MM.1S (cell line): ENCODE measurements at places on chromosomes 3 and 15.

DNA sequence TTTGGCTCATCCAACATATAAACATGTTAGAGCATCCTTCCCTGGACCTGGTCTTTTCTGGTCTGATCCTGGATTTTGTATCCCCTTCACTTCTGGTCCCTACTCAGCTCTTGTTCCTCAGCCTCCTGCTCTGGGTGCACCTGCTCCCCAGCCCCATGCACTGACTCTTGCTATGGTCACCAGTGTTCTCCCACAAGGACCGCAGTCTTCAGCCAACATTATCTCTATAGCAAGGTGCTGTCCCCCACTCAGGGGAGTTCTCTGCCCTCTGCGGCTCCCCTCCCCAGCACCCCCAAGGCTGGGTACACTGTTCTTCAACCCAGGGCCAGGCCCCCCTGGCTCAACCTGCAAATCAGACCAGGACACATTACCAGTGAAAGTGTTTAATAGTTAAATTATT, 80.2 kb downstream of the SEC22A start:
- H3K27ac ChIP-seq: no peak overlapping the region
- no peak for DNase-seq

GRCh38 chr15:29687939-29688505, 134.2 kb downstream of the TJP1 start:
- peaks cover 14% of the 10 kb centered on the region; the same call in 1 of the 2 replicates for H3K4me1 ChIP-seq
- no peak for DNase-seq

- no peak overlapping the region for H3K27ac ChIP-seq
- no peak overlapping the region for H3K4me3 ChIP-seq
- H3K36me3 ChIP-seq: peaks cover 25% of the 10 kb centered on the region
Measured at GRCh38 chr3:64008487-64009351, 14.6 kb downstream of the PSMD6 start.

GRCh38 chr3:100155128-100155527, 40.8 kb upstream of the FILIP1L start:
- no peak overlapping the region for H3K4me3 ChIP-seq
- H3K36me3 ChIP-seq: no peaks in the 10 kb centered on the region
- no peak overlapping the region for H3K27ac ChIP-seq
- no peaks in the 10 kb centered on the region for H3K27me3 ChIP-seq
- no peak for DNase-seq
- no peaks in the 10 kb centered on the region for H3K4me1 ChIP-seq

- no peak within 1 kb of the TSS for H3K27ac ChIP-seq
- H3K36me3 ChIP-seq: no peaks in the 10 kb centered on the region
- H3K27me3 ChIP-seq: peaks cover 77% of the 10 kb centered on the region
- no peak for DNase-seq
- H3K4me1 ChIP-seq: no peaks in the 10 kb centered on the region
Measured at GRCh38 chr15:73753250-73754130, at the start of gene INSYN1. TSS of gene INSYN1 (minus strand) at chr15:73753351. CDS start at chr15:73751130, 2,221 bp downstream.
